Activated CD4-positive, alpha-beta T cell treated with anti-CD3 and anti-CD28 coated beads, Interleukin-2, Interleukin-6, amounts not matched to agents 100 ng/mL and 50 ng/mL, durations not matched to agents 16 hours and 8 hours (primary cell): ENCODE measurements at places on chromosomes 12 and 14.

DNA sequence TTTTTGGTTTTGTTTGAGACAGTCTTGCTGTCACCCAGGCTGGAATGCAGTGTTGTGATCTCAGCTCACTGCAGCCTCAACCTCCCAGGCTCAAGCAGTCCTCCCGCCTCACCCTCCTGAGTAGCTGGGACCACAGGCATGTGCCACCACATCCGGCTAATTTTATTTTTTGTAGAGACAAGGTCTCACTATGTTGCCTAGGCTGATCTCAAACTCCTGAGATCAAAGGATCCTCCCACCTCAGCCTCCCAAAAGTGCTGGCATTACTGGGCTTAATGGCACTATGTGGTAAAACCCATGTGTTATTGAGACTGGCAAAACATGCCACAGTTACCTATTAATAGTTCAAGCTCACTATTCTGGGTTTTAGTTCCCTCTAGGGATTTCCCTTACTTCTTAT is 51.2 kb upstream of the KCNH3 start:
- no peak for DNase-seq

- DNase-seq: no peak
Measured at GRCh38 chr14:104749111-104749649, 3.8 kb upstream of the SIVA1 start.

GRCh38 chr14:52351233-52352060 is 37.3 kb downstream of the PTGER2 start:
- DNase-seq: no peak

- DNase-seq: no peak
Measured at GRCh38 chr12:124507188-124508109, 60.0 kb downstream of the NCOR2 start.

- no peak for DNase-seq
Measured at GRCh38 chr12:161823-162222, 52.1 kb downstream of the SLC6A12 start.

GRCh38 chr12:90543374-90543773 is 411.6 kb downstream of the CCER1 start:
- no peak for DNase-seq

GRCh38 chr14:49923442-49923841 is 30.6 kb downstream of the ARF6 start:
- no peak for DNase-seq

GRCh38 chr12:57852200-57852599 is 5.7 kb upstream of the CTDSP2 start:
- DNase-seq: no peak

DNA sequence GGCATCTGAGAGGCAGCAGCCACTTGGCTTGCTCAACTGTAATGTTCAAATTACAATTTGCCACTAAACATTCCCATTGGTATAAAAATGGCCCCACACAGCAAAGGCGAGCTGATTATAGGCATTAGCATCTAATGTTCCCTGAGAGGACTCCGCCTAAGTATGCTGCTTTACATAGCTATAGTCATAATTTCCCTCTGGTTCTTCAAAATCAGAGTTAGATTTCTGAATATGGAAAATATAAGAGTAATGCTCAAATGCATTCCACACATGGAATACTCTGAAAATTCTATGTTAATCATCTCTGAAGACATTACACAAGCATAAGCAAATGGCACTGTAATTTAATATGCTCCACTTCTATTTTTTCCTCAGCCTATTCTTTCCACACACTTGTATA is 83.7 kb upstream of the BTG1 start:
- no peak for DNase-seq

DNA sequence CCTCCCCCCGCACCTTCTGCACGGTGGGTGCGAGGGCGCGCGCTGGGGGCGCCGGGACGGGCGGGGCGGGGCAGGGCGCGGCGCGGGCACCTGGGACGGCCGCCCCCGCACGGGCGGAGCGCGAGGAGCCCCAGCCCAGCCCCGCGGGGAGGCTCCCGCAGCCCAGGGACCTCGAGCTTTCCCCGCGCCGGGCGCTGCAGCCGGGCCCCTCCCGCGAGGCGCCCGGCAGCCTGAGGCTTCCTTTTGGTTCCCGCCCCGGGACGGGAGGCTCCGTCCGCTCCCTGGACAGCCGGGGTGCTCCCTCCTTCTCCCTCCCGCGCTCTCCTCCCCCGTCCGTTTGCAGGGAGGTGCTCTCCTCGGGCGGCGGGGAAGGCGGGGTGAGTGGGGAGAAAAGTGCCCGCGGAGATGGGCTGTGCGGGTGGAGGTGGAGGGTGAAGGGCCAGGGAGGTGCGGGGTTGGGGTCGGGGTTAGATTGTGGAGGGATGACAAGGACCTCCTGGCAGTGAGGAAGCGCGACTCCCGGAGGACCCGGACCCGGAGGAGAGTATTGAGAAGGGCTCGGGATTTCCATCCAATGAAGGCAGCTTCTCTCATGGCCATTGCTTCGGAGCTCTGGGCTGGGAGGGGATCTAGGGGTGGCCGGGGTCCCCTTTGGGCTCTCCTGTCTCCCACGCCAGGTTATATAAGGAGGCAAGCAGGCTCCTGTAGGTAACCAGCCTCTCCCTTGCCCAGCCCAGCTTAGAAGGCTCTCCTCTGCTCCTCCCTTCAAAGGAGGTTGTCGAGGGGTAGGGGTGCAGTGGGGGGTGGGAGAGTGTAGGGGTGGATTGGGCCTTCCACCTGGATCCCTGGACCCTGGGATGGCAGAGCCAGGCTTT is 645 bp downstream of the JDP2 start:
- DNase-seq: peak; percentile 10

DNA sequence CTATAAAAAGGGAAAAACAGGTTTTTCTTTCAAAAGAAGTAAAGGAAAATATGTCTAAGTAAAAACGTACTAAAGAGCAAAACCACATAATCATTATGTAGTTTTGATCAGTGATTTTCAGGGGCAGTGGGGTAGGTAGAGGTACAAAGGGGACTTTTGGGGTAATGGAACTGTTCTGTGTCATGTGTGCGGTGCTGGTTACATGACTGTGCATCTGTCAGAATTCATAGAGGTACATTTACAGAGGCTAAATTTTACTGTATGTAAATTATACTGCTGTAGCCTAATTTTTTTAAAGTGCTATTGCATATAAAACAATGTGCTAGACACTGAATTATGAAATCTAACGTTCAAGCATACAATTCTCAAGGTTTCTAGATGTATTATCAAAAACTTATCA is 2.0 kb downstream of the ESR2 start:
- no peak for DNase-seq

GRCh38 chr12:108649126-108649525 is 15.4 kb upstream of the SELPLG start:
- DNase-seq: no peak

DNA sequence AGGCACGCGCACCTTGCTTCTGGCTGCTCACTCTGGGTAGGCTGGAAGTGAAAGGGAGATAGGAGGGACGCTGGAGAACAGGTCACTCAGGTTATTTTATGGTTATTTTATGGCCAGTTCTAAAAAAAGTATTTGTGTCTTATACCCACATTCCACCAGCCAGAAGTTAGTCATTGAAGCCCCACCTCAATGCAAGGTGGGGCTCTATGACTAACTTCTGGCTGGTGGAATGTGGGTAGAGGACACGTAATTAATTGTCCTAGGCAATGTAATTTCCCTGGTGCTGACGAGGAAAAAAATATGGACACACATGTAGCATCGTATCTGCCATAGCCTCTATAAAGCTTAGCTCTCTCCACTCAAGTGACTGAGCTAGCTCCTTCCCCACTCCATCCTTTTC is 104.9 kb downstream of the PDZRN4 start:
- no peak for DNase-seq

DNA sequence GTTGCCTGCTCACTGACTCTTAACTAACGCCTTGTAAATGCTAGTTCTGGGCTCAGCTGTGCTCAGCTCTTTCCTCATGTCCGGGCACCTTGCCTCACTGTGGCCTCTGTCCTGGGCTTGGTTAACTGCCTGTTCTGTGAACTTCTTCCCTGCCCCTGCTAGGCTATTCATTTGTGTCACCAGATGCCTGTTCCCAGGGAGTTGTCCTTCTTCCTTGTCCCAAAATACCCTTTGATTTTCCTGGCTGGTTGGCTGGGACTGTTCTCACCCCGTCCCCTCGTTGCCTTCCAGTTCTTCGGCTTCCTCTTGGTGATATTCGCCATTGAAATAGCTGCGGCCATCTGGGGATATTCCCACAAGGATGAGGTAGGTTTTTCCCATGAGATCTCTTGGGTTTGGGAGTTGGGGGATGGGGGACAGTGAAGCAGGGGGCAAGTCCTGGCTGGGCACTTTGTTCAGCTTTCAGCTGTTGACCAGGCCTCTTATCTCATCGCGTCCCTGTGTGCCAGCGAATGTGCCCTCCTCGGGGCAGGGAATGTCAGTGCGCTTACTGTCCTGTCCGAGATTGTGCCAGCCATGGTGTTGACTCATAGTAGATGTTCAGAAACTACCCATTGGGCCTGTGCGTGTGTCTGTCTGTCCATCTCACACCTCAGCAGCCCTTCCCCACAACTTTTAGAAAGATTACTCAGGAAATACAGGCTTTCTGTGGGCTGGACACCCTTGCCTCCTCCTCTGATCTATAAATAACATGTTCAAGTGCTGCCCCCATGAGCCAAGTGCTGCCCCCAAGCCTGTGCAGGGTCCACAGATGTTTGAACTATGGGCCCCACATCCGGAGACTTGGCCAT is 33.1 kb downstream of the CD9 start:
- no peak for DNase-seq

- no peak for DNase-seq
Measured at GRCh38 chr12:53328043-53328435, 6.6 kb upstream of the AAAS start.

GRCh38 chr12:6767353-6768319 is 1.5 kb downstream of the PTMS start:
- no peak for DNase-seq

DNA sequence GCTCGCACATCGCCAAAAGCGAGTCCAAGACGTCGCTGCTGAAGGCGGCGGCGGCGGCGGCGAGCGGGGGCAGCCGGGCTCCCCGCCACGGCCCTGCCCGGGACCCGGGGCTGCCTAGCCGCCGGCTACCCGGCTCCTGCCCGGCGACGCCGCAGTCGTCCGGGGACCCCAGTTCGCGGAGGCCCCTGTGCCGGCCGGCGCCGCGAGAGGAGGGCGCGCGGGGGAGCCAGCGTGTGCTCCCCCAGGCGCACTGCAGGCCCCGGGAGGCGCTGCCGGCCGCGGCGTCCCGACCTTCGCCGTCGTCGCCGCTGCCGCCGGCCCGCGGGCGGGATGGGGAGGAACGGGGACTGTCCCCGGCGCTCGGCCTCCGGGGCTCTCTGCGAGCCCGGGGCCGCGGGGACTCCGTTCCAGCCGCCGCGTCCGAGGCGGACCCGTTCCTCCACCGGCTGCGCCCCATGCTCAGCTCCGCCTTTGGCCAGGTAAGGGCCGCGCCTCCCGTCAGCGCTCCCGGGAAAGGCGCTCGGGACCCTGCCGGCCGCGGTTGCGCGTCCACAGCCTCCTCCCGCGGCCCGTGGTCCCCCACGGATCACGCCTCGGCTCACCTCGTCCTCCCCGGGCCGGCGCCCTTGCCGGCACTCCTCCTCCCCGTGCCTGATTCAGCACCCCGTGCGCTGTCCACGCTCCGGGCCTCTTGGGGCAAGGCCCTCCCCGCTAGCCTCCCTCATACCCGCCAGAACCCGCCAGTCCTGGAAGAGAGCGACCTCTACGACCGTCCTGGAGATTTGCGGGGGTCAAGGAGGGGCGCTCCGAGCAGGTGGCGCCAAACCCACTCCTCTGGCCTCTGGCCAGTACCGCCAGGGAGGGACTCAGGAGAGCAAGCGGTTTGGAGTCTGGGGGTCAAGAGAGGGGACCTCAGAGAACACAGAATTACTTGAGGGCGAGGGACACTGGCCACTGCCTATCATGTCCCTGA is 721 bp downstream of the CABP1 start:
- peak; percentile 41 for DNase-seq

GRCh38 chr12:87112571-87113345 is 856.6 kb upstream of the MGAT4C start:
- no peak for DNase-seq

- DNase-seq: no peak
Measured at GRCh38 chr12:13326076-13326475, 129.6 kb downstream of the EMP1 start.

DNA sequence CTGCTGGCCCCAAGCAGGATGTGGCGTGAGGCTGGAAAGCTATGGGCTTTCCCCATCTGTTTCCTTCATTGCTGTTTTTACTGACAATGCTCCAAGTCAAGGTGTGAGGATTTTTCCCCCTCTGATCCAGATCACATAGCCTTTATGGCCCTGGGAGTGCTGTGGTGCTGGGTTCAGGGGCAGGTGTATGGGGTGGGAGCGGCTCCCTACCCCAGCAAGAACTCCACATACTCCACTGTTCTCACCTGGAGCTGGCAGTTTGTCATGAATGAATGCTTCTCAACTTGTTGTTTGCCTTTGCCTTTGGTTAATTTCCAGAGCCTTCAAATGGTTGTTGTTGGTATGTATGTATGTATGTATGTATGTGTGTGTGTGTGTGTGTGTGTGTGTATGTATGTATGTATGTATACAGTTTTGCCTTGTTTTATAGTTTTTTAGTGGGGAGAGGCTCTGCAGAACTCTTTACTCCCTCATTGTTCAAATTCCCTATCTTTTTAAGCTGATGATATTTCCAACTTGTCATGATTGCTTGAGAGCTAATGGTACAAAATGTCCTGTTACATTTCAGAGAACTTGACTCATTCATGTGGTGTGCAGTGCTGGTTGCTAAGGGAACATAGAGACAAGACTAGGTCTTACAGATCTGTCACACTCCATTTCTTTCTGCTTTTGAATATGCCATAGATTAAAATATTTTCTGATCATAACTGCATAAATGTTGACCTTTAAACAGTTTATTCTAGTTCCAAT is 36.6 kb upstream of the ASPG start:
- no peak for DNase-seq

DNA sequence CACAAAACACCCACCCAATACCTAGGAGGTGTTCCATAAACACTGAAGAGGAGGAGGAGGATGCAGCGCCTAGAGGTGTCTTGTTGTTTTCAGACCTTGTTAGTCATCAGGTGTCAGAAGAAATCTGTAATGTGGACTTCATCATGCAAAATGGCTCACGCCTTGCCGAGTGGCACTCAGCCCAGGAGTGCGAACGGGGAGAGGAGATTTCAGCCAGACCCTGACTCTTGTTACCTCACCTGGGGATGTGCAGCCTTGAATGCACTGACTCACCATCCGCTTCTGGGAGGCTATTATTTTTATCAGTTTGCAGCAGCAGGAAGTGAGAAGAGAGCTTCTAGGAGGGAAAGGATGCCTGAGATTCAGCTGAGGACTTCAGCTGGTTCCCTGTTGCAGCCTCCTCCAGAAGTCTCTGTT is 48.2 kb upstream of the PLXNC1 start:
- DNase-seq: peak; percentile 50

DNA sequence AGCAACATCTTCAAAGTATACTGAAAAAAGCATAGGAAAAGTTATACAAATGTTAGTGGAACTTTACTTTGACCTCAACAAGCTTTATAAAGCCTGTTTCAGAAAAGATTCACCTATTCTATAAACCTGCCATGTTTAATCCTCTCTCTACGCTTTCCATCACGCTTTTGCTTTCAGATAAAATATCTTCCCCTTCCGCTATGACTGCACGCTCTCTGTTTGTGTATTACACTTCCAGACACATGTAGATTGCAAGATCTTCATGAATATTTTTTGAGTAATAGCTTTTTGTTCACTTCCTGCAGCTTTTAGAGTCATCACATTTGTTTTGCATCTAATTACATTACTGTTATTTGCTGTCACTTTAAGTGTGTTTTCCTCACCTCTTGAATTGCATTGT is 271.4 kb downstream of the RASSF9 start:
- no peak for DNase-seq
